ENCODE measurements at places on chromosomes 6 and 20.

DNA sequence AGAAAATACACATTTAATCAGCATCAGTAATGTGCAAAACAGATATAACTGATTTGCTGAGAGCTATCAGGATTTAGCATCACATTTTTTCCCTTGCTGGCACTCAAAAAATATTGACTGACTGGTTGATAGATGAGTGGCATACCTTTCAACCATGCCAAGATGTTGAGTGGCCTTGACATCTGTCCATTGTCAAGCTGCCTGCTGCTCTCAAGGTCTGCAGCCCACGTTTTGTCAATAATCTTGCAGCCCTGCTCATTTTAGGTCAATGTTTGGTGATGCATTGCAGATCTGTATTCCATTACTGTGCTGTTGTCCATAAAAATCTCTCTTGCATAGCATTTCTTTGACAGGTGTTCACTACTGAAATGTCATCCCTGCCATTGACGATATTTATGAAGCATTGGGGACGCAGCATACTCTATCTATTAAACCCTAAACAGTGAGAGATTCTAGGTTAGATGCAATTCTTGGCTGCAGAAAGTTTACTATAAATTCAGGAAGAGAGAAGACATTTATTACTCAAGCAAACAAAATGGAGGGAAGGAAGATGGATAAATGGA lies 111.6 kb downstream of the BFSP1 start:
- no peaks in the 10 kb centered on the region for H3K36me3 ChIP-seq
- H3K27ac ChIP-seq: no peak overlapping the region
- no peak overlapping the region for H3K4me3 ChIP-seq
- no peak for DNase-seq
- H3K4me1 ChIP-seq: no peaks in the 10 kb centered on the region

DNA sequence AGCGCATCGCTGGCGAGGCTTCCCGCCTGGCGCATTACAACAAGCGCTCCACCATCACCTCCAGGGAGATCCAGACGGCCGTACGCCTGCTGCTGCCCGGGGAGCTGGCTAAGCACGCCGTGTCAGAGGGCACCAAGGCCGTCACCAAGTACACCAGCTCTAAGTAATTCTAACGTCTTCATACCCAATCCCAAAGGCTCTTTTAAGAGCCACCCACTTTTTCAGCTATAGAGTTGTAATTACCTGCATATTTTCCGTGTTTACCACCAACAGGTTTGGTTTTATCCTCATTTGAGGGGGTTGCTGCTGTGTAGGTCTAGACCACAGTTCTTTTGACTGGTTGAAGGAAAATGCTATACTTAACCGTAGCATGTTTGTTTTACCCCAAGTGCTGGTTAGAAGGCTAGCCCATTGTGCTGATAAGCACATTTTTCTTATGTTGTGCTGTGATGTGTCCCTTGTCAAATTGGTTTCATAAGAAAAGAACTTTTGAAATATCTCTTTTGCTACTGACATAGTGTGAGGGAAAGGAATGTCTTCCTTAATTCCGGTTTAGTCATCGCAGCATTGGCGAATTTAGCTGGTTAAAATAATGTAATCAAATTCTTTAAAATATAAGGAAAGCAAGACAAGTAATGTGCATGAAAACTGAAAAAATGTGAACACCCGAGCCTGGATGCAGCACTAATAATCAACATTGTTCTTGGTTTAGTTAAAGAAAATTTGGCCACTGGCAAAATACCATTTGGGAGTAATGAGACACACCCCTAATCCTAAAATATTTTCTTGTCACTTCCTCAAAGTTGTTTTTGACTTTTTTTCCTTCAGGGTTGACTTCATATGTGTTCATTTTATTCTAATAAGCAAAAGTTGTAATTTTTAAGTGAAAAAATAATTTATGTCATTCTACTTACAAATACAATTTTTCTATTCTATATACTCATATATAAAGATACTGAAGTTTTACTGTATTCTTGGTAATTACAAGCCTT lies 112.8 kb downstream of the HFE start:
- H3K27ac ChIP-seq: peak overlapping the region; percentile 91
- peak overlapping the region; percentile 97 for H3K4me3 ChIP-seq
- peaks cover 45% of the 10 kb centered on the region for H3K4me1 ChIP-seq
- H3K27me3 ChIP-seq: no peaks in the 10 kb centered on the region
- peaks cover 7% of the 10 kb centered on the region for H3K36me3 ChIP-seq

DNA sequence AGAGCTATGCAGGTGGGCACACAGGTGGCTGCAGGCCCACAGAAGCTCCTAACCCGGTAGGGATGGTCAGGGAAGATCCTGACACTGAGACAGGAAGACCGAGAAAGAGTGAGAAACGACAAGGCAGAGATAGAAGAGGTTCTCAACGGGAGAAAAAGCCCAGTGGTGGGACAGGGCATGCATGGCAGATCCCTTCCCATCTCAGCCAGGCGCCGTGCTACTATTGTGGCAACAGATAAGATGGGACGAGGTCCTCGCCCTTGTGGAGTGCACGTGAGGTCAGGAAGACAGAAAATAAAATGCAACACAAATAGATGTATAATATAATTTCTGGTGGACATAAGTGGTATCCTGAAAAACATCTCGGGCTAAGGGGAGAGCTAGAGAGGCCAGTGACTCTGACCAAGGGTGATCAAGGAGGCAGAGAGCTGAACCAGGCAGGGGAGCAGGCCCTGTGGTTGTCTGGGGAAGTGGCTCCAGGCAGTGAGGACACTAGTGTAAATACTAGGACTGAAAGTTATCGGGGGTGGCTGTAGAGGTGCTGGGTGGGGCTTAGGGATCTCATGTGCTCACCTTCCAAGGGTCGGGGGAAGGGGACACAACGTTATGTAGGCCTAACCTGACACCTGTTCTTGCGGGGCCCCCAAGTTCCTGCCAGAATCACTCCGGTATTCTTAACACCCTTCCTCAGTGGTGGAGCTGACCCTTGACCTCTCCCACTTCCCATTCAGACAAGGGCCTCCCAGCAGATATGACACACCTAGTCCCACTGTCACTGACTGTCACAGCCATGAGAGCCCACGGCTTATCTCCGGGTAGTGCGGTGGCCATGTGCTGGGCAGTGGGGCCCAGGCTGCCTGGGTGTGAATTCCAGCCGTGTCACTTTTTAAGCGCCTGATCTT lies 1.0 kb downstream of the SRXN1 start:
- peak overlapping the region; percentile 69 for H3K4me3 ChIP-seq
- H3K27ac ChIP-seq: no peak overlapping the region
- no peaks in the 10 kb centered on the region for H3K27me3 ChIP-seq
- H3K36me3 ChIP-seq: peaks cover 10% of the 10 kb centered on the region
- no peak for DNase-seq

DNA sequence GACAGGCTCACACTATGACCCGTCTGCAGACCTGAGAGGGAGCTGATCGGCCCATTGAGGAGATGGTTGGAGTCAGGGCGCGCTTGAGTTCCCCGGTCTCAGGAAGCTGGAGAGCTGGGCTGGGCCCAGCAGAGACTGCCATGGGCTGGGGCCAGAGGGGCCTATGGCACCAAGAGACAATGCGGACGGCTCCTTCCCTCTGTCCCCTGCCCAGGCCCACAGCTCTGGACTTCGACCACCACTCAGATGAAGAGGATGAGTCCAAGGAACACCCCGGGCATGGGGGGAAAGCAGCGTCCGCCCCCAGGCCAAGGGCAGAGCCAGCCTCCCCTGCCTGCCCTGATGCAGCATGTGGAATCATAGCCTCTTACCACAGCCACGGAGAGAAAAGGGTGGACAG lies 40.2 kb upstream of the PHACTR3 start:
- no peaks in the 10 kb centered on the region for H3K27me3 ChIP-seq
- H3K4me1 ChIP-seq: no peaks in the 10 kb centered on the region
- no peak overlapping the region for H3K27ac ChIP-seq
- no peaks in the 10 kb centered on the region for H3K36me3 ChIP-seq

DNA sequence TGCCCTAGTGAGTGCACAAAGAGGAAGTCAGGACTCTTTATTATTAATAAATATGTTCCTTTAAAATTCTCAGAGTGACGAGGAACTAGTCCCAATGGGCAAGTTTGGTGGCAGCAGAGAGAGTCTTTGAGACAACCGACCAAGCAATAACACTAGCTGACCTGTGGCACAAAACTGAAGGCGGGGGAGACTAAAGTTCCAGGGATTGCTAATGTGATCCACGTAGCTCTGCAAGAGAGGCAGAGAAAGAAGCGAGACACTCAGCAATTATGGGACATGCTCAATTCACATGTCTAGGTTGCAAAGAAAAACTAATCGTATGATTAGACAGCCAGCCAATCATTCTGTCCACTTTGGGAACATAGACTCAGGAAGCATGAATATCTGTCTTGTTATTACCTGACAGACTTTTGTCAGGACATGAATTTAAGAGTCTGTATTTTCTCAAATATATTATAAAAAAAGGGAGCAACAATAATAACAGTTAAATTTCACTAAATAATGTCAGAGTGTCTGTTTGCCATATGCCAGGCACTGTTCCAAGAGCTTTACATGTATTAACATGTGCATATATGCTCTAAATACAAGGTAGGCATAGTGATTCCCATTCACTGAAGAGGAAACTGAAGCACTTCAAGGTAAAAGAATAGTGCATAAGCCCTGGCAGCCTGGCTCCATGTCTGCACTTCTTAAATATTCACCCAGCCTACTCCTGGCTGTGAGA lies 81.0 kb downstream of the COL9A1 start:
- no peaks in the 10 kb centered on the region for H3K36me3 ChIP-seq
- H3K4me1 ChIP-seq: no peaks in the 10 kb centered on the region
- no peak overlapping the region for H3K27ac ChIP-seq
- no peaks in the 10 kb centered on the region for H3K27me3 ChIP-seq

- no peaks in the 10 kb centered on the region for H3K27me3 ChIP-seq
- no peak overlapping the region for H3K4me3 ChIP-seq
- H3K4me1 ChIP-seq: peaks cover 11% of the 10 kb centered on the region
- no peak overlapping the region for H3K27ac ChIP-seq
- peak; percentile 55 for DNase-seq
- H3K36me3 ChIP-seq: peaks cover 3% of the 10 kb centered on the region
Measured at GRCh38 chr6:3732345-3733141, 19.0 kb downstream of the PXDC1 start.

- H3K27me3 ChIP-seq: peaks cover 2% of the 10 kb centered on the region
- no peak for DNase-seq
- no peak overlapping the region for H3K27ac ChIP-seq
- H3K4me1 ChIP-seq: no peaks in the 10 kb centered on the region
- H3K4me3 ChIP-seq: no peak overlapping the region
Measured at GRCh38 chr20:12875510-12875909, 133.3 kb upstream of the SPTLC3 start.

DNA sequence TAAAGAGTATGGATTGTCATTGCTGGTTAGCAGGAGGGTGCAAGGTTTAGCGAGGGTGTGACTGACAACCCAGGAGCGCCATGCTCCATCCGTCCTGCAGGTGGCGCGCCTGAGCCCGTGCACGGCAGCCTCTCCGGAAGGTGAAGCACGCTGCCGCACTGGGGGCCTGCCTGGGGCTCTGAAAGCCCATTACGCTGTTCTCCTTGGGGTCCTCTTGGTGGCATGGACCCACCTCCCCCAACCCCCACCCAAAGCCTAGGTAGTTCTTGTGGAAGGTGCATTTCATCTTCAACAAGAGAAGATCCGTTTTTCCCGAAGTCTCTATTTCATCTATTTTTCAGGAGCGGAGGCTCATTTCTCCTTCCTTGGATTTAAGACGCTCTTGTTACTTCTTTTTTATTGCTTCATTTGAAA lies 197.4 kb upstream of the KCNG1 start:
- no peak overlapping the region for H3K4me3 ChIP-seq
- no peaks in the 10 kb centered on the region for H3K27me3 ChIP-seq
- H3K4me1 ChIP-seq: peaks cover 6% of the 10 kb centered on the region
- H3K36me3 ChIP-seq: no peaks in the 10 kb centered on the region

- no peaks in the 10 kb centered on the region for H3K36me3 ChIP-seq
- peaks cover 14% of the 10 kb centered on the region for H3K4me1 ChIP-seq
- no peak overlapping the region for H3K4me3 ChIP-seq
- no peaks in the 10 kb centered on the region for H3K27me3 ChIP-seq
Measured at GRCh38 chr6:149755300-149756260, 6.0 kb downstream of the PCMT1 start.

- H3K4me1 ChIP-seq: no peaks in the 10 kb centered on the region
- H3K4me3 ChIP-seq: no peak overlapping the region
Measured at GRCh38 chr20:18103497-18103896, 34.2 kb upstream of the KAT14 start.

DNA sequence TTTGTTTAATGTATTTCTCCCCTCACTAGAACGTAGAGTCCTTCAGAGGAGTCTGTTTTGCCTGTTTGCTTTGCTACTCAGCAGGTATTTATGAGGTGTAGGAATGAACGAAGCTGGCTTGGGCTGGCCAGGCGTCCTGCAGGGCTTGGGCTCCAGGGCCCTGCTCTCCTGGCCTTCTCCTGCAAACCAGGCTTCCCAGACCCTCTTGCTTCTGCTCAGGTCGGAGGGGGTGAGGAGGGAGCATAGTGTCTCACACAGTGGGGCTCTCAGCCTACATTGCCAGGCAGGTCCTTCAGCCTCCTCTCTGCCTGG lies 24.6 kb upstream of the MLN start:
- DNase-seq: no peak
- H3K4me3 ChIP-seq: no peak overlapping the region
- no peak overlapping the region for H3K27ac ChIP-seq

- H3K4me1 ChIP-seq: no peaks in the 10 kb centered on the region
- H3K27me3 ChIP-seq: no peaks in the 10 kb centered on the region
- H3K36me3 ChIP-seq: no peaks in the 10 kb centered on the region
- H3K27ac ChIP-seq: no peak overlapping the region
- no peak overlapping the region for H3K4me3 ChIP-seq
Measured at GRCh38 chr20:6468423-6469116, 298.9 kb upstream of the BMP2 start.

- no peaks in the 10 kb centered on the region for H3K27me3 ChIP-seq
- no peaks in the 10 kb centered on the region for H3K4me1 ChIP-seq
- H3K4me3 ChIP-seq: no peak overlapping the region
- no peak overlapping the region for H3K27ac ChIP-seq
Measured at GRCh38 chr20:8974009-8974708, 94.7 kb upstream of the PLCB4 start.

- DNase-seq: no peak
- H3K36me3 ChIP-seq: peaks cover 12% of the 10 kb centered on the region
- no peaks in the 10 kb centered on the region for H3K27me3 ChIP-seq
- H3K4me3 ChIP-seq: no peak overlapping the region
Measured at GRCh38 chr6:53921639-53922038, 126.8 kb downstream of the LRRC1 start.
